CD4-positive, alpha-beta T cell treated with Interleukin-4 for 4 hours (primary cell): ENCODE measurements at places on chromosomes 6 and 20.

DNA sequence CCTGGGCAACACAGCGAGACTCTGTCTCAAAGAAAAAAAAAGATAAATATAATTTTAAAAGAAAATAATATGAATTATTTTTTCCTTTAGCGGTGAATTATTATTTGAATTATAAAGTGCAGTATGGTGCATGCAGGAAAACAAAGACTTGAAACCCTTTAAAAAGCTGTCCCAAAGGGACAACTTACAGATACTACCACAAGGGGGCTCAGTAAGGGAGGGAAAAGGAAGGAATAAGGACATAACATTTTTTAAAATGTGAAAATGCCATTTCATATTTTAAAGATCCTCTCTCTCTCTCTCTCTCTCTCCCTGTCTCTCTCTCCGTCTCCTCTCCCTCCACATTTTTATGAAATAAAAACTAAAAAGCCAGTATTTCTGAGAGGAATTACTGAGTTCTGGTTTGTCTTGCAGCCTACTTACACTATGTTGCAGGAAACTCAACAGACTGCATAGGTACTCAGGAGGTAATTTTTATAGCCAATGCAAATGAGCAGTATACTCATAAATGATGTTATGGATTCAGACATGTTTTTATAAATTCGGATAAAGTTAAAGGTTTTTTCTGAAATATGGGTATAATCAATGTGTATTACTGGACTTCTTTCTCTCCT, 455.0 kb upstream of the GJE1 start:
- DNase-seq, result peak; percentile 26

- DNase-seq, result no peak
Observed at GRCh38 chr6:167797011-167797471, 29.7 kb upstream of the AFDN start.

- no peak for DNase-seq
Observed at GRCh38 chr6:154343473-154344308, 12.9 kb downstream of the IPCEF1 start.

GRCh38 chr6:132675749-132676148, 16.8 kb upstream of the TAAR1 start:
- DNase-seq, result peak; percentile 3

GRCh38 chr6:72760114-72760793, 138.4 kb downstream of the KCNQ5 start:
- DNase-seq, result no peak

GRCh38 chr20:271069-271468, 13.5 kb downstream of the DEFB132 start:
- no peak for DNase-seq

GRCh38 chr6:89840538-89840937, 10.9 kb downstream of the CASP8AP2 start:
- no peak for DNase-seq

GRCh38 chr6:154161689-154162088, 122.6 kb downstream of the OPRM1 start:
- no peak for DNase-seq

GRCh38 chr6:71268735-71269437, 19.7 kb upstream of the OGFRL1 start:
- no peak for DNase-seq

DNA sequence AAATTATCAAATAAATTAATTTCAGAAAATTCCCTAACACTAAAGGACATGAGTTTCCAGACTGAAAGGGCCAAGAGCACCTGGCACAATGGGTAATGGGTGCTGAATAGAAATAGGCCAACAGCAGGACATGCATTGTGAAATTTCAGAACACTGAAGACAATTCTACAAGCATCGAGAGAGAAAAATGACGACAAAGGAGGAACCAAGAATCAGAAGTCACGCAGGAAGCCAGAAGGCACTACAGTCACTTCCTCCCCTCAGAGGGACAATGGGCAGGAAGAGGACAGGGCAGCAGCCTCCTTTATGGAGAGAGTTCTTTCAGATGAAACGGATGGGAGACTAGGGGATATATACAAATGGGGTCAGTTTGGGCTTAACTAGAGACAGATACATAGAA, 29.6 kb downstream of the PCNA start:
- DNase-seq, result peak; percentile 20

DNA sequence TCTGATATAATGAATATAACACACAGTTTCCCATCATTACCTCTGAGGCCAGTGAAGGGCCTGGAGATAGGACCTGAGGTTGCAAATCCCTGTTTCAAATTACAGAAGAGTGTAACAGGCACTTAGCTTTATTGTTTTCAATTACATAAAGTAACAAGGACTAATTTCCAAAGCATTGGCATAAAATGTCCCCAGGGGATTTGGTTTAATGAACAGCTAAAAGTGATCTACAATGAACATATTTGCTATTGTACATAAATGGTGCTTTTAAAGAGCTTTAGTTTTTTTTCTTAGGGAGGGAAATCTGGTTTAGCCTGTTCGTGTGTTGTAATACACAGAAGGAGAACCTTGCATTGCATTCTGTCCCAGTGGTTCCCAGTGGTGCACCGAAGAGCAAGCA, 54.4 kb downstream of the HMGN3 start:
- DNase-seq, result no peak

- no peak for DNase-seq
Observed at GRCh38 chr6:22605736-22606135, 36.4 kb downstream of the HDGFL1 start.

GRCh38 chr20:36342331-36343120, 36.4 kb downstream of the DLGAP4 start:
- DNase-seq, result no peak

DNA sequence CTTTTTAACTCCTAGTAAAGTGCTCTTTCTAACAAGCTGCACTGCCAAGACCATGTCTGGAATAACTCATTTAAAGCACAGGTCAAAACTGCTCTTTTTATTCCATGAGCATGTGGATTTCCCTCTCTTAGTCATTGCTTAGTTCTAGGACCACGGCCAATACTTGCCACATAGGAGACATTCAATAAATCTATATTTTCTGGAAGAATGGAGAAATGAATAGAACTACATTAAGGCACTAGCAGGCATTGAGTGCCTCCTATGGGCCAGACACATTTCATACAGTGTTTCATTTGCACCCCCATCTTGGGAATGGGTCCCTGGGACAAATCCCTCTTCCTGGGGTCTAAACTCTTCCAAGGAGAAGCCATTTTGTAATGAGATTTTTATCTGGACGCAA, 552.8 kb upstream of the CITED2 start:
- DNase-seq, result no peak

DNA sequence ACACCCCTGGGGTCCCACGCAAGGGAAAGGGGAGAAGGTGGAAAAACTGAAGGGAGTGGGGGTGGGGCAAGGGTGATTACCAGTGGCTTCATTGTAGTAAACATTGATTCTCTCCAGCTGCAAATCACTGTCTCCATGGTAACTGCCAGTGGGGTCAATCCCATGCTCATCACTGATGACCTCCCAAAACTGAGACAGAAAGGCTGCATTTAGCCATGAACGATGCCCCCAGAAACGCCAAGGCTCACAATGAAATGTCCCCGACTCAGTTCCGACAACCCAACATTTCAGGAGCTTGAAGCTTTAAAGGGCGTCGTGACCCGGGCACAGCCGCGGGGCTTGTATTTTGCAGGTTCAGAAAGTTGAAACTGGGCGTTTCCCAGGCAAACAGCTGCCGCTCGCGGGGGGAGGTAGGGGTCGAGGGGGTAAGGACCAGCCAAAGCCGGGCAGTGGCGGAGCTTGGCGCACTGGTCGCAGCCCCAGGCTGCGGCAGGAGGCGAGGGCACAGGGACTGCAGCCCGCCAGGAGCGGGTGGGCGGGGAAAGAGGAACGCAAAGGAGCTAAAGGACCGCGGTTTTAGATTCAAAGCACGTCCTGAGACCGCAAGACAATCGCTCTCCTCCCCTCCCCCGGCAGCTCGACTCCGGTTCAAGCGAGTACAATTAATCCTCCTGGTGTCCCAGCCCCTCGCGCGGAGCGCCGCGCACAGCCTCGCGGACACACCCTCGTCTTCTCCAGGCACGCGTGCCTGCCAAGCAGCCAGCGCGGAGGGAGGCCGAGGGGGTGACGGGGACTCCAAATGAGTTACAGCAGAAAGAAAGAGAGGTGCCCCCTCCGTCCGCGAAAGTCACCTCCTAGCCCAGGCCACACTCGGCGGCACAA, 731 bp downstream of the TUBB2B start:
- DNase-seq, result no peak

- DNase-seq, result no peak
Observed at GRCh38 chr20:50303573-50304500, 113.2 kb downstream of the CEBPB start.

GRCh38 chr6:108697561-108698161, 136.9 kb downstream of the FOXO3 start:
- DNase-seq, result no peak

GRCh38 chr20:2624190-2624589, 28.2 kb upstream of the NOP56 start:
- DNase-seq, result no peak
